Psoas muscle (tissue), 8 donors: ENCODE measurements at places on chromosomes 2 and 18.

GRCh38 chr2:73293534-73294171, at the start of gene EGR4:
Gene EGR4, minus strand, starts transcription at chr2:73293548. Its CDS starts 231 bp downstream, at chr2:73293317.
- no peaks in the 10 kb centered on the region for H3K36me3 ChIP-seq
- H3K4me1 ChIP-seq, result no peaks in the 10 kb centered on the region
- no peak within 1 kb of the TSS for H3K27ac ChIP-seq
- H3K4me3 ChIP-seq, result peak within 1 kb of the TSS; percentile 58
- peaks cover 23% of the 10 kb centered on the region for H3K27me3 ChIP-seq
- peak; percentile 66 for DNase-seq

- no peak for DNase-seq
- no peaks in the 10 kb centered on the region for H3K36me3 ChIP-seq
These were observed 49.7 kb upstream of the ZNF397 start for GRCh38 chr18:35190948-35191697.

DNA sequence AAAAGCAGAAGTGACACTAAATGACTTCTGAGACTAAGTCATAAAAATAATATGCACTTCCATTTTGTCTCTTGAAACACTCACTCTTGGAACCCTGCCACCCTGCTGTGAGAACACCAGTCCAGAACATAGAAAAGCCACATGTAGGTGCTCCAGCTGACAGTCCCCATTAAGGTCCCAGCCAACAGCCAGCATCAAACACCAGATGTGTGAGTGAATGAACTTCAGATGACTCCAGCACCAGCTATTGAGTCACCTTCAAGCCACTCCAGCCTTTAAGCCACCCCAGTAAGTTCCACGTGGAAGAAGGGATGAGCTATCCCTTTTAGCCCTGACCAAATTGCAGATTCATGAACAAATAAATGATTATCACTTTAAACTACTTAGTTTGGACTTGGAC, 31.5 kb upstream of the LGALSL start:
- H3K36me3 ChIP-seq, result no peaks in the 10 kb centered on the region
- H3K27me3 ChIP-seq, result no peaks in the 10 kb centered on the region
- peak; percentile 29 for DNase-seq
- peaks cover 52% of the 10 kb centered on the region for H3K4me1 ChIP-seq
- H3K4me3 ChIP-seq, result no peak overlapping the region

DNA sequence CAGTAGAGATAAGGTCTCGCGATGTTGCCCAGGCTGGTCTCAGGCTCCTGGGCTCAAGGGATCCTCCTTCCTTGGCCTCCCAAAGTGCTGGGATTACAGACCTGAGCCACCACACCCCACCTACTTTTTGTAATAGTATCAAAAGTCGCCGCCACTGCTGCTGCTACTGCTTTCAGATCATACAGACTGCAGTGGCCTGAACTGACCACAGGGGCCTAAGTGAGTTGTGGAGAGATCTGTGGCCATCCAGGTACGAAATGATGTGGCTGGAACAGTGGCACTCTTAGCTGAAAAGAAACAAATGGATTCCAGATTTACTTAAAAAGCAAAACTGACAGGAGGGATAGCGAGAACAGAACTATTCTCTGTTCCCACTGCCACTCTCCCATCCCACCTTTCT, 32.9 kb upstream of the POMC start:
- no peak overlapping the region for H3K27ac ChIP-seq
- H3K4me3 ChIP-seq, result no peak overlapping the region
- no peak for DNase-seq
- no peaks in the 10 kb centered on the region for H3K27me3 ChIP-seq
- no peaks in the 10 kb centered on the region for H3K4me1 ChIP-seq

GRCh38 chr2:10221443-10221842, 81.3 kb upstream of the HPCAL1 start:
- no peaks in the 10 kb centered on the region for H3K4me1 ChIP-seq
- H3K36me3 ChIP-seq, result no peaks in the 10 kb centered on the region
- H3K4me3 ChIP-seq, result no peak overlapping the region

- no peaks in the 10 kb centered on the region for H3K4me1 ChIP-seq
- H3K36me3 ChIP-seq, result no peaks in the 10 kb centered on the region
- no peak overlapping the region for H3K4me3 ChIP-seq
These were observed 372.0 kb downstream of the KCNJ3 start for GRCh38 chr2:155070489-155070888.

DNA sequence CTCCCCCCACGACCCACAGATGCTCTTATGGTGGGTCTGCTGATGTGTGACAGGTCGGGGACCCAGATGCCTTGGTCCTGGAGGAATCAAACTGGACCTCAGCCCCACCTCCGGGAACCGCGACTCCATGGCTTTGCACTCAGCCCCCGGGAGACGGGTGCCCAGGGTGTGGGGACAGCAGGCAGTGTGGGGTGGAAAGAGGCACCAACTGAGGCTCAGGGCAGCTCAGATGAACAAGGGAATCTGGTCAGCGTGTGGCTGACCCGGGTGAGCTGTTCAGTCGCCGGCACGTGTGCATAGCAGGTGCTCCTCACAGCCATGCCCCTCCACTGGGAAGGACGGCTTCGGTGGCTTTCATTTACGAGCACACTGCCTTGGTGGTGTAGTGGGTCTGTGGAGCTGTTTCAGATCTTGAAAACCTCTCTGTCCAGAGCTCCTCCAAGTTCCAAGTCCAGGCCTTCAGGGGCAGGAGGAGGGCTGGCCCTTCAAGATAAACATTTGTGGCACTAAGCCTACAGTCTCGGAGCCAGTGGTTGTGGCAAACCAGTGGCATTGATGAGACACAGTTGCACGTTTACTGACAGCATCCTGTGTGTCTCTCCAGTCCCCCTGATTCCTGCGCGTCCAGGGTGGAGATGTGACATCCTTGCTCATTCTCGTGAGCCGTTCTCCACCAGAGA, 471.2 kb upstream of the HS6ST1 start:
- H3K36me3 ChIP-seq, result no peaks in the 10 kb centered on the region
- H3K27me3 ChIP-seq, result no peaks in the 10 kb centered on the region
- no peaks in the 10 kb centered on the region for H3K4me1 ChIP-seq
- DNase-seq, result no peak
- H3K4me3 ChIP-seq, result no peak overlapping the region
- no peak overlapping the region for H3K27ac ChIP-seq
